ENCODE measurements at places on chromosomes 7 and 10. TPM values are rescaled to one million over a fixed set of nuclear protein-coding genes. Genes with fewer than 3 reads are reported as not detected.

The ASCC1 gene
- total RNA-seq = 26.2 TPM

The PNLIPRP1 gene
- not detected for total RNA-seq

The HOXA3 gene
- total RNA-seq = 3.0 TPM

The ZNF107 gene
- 1.3 TPM for total RNA-seq

The PRKG1 gene
- total RNA-seq = 0.64 TPM

The MKI67 gene
- 15.4 TPM for total RNA-seq

The VAX1 gene
- total RNA-seq = not detected

All from dermis microvascular lymphatic vessel endothelial cell (primary cell).